ENCODE measurements at places on chromosomes 16 and 17.

GRCh38 chr17:43549496-43549895 lies 3.4 kb upstream of the ETV4 start:
- DNase-seq = no peak

GRCh38 chr17:51165680-51166197 lies 472 bp upstream of the NME2 start:
- peak; percentile 92 for DNase-seq

DNA sequence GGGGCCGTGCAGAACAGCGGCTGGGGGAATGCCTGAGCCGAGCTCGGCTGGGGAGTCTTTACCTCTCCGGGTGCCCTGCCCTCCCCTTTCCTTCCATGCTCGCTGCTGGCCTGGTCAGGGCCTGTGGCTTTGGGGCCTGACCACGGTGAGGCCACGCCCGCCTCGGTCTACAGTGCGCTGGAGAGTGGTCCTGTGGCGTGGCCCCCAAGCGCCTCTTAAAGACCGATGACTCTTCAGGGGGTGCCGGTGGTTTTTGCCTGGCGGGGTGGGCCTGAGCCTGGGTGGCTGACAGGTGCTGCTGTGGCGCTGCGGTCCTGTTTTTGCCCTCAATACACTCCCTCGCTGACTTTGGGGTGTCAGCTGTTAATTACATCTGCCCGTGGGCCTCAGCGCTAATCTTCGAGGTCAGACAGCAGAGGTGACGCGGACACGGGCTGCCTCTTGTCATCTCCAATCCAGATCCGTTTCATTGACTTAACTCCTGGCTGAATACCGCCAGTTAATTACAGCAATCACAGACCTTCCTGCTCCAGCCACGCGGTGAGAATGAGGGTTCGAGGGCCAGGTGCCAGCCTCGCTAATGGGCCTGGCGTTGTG lies 29.7 kb downstream of the GSE1 start:
- DNase-seq = no peak

- no peak for DNase-seq
These were observed 23.2 kb upstream of the GSE1 start for GRCh38 chr16:85589688-85590505.

DNA sequence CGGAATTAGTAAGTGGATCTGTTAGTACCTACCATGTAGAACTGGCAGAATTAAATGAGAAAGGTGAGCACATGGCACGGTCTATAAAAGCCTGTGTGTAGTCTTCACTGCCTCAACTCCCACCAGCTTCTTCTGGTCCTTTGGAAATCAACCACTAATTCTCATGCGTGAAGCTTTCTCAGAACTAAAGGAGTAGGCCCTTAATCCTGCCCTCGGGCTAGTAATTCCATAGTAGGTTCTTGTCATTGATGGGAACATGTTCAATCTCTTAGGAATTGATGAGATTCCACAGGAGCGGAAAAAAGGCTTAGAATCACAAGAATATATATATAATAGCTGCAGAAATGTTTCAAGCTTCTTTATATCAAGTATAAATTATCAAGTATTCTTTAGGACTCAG lies 21.7 kb downstream of the CDR2 start:
- DNase-seq = no peak

GRCh38 chr17:82836823-82837357 lies 2.9 kb downstream of the ZNF750 start:
- peak; percentile 71 for DNase-seq

DNA sequence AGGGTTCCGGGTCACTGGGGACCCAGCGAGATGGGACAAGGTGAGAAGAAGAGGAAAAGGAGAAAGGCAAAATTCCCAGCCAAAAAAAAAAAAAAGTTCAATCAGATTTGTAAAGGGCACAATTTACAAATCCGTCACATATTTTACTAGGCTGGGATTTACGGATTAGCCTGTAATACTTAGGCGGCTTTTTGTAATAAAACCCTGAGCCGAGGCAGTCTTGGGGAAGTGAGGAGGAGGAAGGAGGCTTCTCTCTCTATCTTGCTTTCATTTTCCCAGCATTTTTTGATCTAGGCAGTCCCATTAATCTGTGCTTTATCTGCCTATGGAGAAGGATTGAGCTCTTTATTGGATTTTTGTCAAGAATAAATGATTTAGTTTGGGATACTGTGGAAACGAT lies 130.6 kb upstream of the SDK2 start:
- peak; percentile 66 for DNase-seq

DNA sequence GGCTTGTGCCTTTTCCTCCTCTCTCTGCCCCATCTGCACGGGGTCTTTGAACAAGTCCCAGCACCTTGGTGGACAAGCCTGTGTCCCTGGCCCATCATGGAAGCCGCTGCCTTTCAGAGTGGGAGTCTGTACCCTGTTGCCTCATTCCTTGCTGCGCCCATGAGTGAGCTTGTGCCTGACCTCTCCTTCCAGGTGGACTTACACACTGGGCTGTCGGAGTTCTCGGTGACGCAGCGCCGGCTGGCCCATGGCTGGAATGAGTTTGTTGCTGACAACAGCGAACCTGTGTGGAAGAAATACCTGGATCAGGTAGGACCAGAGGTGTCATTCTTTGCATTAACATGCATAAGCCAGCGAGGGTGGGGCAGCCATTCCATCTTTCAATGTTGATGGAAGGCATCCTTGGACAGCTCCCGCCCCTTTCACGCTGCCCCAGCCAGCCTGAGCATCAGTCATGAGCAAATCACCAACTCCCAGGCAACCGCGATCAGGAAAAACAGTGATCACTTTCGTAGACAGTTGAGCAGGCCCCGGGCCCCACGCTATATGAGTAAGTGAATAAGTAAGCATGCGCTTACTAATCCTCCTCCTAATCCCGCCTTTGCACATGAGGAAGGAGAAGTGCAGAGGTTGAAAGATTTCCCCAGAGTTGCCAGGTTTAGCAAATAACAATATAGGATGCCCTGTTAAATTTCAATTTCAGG lies 36.8 kb downstream of the ATP2C2 start:
- no peak for DNase-seq

- no peak for DNase-seq
These were observed 41.9 kb upstream of the CDYL2 start for GRCh38 chr16:80846275-80846674.

- no peak for DNase-seq
These were observed 197.0 kb downstream of the AXIN2 start for GRCh38 chr17:65364438-65364837.

DNA sequence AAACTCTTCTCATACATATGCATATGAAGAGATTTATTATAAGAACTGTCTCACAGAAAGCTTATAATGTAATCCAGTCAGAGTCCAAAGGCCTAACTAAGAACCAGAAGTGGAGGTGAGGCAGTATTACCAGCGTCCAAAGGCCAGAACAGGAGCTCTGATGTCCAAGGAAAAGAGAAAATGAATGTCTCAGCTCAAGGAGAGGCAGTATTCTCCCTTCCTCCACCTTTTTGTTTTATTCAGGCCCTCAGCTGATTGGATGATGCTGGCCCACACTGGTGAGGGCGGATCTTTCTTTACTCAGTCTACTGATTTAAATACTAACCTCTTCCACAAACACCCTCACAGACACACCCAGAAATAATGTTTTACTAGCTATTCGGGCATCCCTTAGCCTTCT lies 43.4 kb downstream of the FBXL20 start:
- no peak for DNase-seq

DNA sequence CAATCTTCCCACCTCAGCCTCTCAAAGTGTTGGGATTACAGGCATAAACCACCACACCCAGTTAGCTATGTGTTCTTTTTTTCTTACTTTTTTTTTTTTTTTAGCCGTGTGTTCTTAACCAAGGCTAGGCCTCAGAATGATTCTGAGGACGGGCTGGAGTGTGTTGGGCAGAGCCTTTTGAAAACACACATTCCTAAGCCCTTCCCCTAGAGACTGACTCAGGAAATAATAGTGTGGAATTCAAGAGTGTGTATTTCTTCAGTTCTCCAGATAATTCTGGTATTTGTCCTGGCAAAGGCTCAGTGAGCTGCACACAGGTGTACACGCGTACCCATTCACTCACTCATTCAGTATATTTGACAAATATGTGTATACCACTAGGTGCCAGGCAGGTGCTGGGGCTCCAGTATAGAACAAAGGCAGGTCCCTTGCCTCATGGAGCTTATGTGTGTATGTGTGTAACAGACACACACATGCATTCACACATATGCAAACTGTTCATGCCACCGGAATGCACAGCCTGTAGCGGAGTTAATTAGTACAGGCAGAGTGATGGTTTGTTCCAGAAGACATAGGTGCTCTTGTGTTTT lies 19.4 kb upstream of the NFATC3 start:
- no peak for DNase-seq

DNA sequence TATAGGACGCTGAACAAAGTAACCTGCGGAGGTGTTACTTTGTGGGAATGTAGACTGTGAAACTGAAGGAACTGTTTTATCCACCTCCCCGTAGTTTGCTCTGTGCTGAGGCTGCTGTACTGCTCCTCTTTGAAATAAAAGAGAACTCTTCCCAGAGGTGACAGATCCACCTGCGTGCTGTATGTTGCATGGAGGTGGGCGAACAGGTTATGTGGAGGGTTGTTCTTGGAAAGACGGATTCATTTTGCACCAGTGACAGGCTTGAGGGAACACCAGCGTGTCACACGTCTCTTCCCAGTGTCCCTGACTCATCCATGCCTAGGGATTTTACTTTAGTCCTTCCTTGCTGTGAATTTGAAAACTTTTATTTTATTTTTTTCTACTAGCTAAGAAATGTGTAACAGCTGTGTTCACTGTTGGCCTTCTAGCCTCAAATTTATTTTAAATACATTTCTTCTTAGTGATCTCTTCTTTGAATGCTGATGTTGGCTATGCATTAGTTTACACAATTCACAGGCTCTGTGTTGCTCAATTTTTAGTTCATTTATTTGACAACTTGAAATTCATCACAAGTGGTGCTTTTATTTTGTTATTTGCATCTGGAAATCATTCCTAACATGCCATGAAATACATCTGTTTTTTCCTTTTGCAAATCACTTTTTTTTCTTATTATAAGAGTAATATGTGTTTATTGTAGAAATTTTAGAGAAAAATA lies 512.4 kb downstream of the CDH13 start:
- DNase-seq = no peak

DNA sequence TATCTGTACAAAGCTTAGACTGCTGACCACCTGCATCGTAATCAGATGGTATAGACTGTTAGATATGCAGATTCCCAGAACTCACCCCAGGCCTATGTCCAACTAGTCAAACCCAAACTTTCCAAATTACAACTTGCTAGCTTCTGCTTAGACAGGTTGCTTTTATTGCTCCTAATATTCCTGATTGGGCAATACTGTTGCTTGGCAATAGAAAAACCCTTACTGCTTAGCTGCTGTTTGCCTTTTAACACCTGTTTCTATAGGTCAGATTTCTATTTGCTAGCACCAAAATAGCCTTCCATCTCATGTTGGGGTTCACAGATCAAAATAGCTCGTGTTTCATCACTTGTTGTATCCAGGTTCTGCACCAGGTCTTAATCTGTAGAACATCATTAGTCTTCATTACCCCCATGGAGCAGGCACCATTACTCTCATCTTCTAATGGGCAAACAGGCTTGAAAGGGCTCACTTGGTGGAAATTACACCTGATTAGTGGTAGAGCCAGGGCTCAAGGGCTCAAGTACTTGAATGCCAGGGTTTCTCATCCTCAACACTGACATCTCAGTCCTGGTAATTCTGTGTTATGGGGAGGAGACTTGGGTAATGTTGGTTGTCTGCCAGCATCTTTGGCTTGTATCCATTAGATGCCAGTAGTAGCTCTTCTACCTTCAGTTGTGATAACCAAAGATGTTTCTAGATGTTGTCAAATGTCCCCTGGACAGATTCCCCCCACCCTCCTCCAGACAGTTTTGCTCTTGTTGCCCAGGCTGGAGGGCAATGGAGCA lies 2.7 kb downstream of the ZP2 start:
- DNase-seq = no peak

GRCh38 chr17:6514371-6514770 lies 42.0 kb downstream of the PITPNM3 start:
- no peak for DNase-seq

DNA sequence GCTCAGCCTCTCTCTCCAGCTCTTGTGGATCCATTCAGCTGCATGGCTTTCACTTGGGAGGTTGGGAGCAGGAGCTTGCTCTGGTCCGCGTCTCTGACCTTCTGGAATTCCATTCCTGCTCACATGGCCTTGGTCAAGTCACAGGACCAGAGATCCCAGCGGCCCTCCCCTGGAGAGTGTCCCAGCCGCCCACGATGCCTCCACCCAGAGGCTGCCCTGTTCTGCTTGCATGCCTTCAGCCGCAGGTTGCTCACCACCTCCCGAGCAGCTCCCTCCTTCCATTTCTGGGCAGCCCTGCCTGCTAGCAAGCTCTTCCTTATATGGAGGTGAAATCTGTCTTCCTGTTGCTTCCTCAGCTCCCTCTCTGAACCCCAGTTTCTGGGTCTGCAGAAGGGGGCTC lies 32.6 kb downstream of the RAI1 start:
- DNase-seq = no peak

DNA sequence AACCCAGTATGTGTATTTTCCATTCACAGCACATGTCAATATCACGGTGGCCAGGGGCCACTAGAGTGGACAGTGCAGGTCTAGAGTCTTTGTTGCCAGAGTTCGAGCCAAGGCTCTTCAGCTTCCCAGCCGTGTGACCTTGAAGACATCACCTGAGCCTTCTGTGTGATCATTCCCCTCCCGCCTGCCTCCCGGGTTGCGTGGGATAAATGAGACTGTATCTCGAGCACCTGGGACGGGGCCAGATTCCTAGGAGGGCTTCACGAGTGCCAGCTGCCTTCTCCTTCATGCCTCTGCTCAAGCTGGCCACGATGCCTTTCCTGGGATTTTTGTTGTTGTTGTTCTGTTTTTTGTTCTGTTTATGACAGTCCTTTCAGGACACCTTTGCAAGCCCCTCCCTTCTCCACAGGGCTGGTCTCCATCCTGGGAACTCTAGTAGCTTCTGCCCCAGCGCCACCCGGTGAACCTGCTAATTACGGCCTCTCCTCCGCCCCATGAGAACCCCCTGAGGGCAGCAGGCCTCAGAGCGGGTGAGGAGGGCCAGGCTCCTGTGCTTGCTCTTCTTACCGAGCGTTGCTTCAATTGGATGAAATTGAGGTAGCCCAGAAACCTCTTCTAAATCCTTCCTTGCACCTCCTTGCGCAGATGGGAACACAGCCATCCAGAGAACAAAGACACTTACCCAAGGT lies 3.9 kb downstream of the SPNS2 start:
- DNase-seq = no peak

DNA sequence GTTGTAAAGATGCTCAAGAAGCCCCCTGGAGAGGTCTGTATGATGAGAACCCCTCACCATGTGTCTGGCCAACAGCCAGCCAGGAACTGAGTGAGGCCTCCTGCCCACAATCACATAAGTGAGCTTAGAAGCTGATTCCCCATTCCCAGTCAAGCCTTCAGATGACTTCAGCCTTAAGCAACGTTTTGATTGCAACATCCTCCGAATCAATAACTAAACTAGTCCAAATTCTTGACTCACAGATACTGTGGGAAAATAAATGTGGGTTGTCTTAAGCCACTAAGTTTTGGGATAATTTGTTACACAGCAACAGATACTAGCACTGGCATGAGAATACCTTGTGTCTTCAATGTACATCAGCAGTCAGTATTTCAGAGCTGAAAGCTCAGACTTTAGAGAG lies 54.5 kb upstream of the HS3ST4 start:
- DNase-seq = no peak

DNA sequence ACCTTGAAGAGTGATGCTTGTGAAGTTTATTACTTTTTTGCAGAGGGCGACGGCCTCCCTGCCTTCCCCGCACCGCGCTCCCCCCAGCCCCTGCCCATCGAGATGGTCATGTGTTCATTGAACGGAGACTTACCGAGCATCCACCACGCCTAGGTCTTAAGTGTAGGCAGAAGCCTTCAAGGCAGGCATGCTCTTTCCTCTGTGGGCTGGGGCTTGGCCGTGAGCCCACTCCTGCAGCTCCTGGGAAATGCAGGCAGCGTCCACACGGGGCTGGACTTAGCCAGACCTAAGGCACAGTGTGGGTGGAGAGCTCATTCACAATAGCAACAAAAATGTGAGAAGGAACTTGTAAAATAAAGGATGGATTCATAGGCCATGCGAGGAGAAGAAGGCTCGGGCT lies 19.2 kb downstream of the RNF213 start:
- peak; percentile 15 for DNase-seq

Data from D341Med (cell line).